Activated naive CD4-positive, alpha-beta T cell treated with anti-CD3 and anti-CD28 coated beads for 36 hours (primary cell): ENCODE measurements at places on chromosomes 3 and 15.

- no peak for DNase-seq
Measured at GRCh38 chr3:154243353-154243752, 80.9 kb downstream of the DHX36 start.

- no peak for DNase-seq
Measured at GRCh38 chr3:134373271-134374104, 759 bp downstream of the AMOTL2 start.

DNA sequence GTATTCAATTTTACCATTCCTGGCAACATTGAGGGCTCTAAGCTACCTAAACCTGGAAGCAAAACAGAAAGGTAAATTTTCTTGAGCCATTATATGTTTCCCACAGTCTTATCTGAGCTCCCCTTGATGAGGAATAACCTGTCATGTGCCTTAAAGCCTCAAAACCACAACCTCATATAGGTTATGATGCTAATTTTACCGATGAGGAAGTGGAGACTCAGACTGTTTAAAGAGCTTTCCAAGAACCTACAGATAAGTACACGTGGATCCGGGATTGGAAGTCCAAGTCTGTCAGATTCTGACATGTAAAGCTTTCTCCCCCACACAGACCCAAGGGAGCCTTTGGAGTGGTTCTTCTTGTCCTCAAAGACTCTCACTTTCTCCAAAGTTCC lies 140.5 kb downstream of the SEMA6D start:
- no peak for DNase-seq

GRCh38 chr15:95636107-95636506 lies 694.4 kb upstream of the NR2F2 start:
- no peak for DNase-seq

DNA sequence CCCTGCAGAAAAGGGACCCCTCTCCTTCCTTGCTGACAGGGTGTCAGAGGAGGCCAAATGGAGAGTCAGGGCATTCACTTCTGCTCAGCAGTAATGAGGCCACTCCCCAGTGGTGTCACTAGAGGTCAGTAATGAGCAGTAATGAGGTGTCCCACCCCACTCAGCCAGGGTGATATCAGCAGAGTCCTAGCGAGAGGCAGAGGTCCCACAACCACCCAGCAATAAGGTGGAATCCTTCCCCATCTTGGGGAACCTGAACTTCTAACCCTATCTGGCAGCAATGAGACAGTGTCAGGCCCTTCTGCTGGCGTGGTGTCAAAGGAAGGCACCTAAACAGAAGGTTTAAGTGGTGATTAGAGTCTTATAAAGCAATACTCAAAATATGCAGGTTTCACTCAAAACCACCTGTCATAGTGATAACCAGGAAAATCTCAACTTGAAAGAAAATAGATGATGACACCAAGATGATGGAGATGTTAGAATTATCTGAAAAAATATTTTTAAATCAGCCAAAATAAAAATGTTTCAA lies 12.9 kb downstream of the OCA2 start:
- peak; percentile 63 for DNase-seq

- no peak for DNase-seq
Measured at GRCh38 chr3:59714066-59714465, 664.2 kb upstream of the CFAP20DC start.

GRCh38 chr3:46537316-46537715 lies 28.8 kb downstream of the LRRC2 start:
- no peak for DNase-seq

DNA sequence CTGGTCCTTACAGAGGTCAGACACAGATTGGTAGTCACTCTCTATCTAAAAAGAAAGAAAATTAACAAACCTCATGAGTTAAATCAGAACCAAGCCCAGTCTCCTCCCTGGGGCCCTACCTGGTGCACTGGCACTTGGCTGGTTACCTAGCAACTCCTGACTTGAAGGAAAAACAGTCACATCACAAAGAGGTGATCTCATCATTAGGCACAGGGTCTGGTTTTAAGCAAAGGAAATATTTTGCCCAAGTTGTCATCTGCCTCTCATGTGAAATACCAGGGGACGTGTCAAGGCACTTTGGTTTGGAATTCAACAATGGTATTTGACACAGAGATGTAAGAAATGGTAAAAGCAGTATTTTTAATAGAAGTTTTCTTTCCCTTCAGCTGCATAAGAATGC lies 47.7 kb upstream of the FMN1 start:
- peak; percentile 37 for DNase-seq

DNA sequence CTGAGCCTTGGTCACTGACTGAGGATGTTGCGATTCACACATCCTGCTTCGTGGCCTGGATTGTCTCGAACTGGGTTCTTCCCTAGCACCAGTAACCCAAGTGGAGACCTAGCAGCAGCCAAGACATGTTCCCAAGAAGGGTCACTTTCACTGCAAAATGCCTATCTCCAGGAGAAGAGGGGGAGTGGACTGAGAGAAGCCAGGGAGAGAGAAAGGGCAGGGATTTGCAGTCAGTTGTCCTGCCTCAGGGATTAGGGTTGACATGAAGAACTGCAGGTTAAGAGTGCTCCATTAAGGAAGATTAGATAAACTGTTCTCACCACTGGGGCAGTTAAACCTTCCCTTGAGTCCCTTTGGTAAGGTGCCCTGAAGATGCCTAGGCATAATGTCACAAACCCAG lies 5.7 kb upstream of the CD276 start:
- DNase-seq = no peak

DNA sequence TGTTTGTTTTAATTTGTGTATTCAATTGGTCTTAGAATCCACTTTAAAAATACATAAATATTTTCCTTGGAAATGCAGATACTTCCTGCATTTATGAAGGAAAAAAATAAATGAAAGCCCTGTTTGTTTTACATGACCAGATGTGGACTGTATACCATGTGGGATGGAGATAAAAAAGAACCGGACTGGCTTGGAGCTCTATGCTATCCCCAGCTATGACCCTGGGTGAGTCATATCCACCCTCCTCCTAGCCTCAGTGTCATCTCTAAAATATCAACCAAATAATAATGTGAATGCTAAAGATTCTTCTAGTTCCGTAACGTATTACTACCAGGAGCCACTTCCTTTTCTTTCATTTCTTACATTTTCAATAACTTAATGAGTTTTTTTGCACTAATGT lies 44.5 kb upstream of the PDZRN3 start:
- no peak for DNase-seq

GRCh38 chr3:72270072-72270681 lies 485.2 kb upstream of the PROK2 start:
- peak; percentile 50 for DNase-seq

GRCh38 chr15:52527911-52528563 lies 643 bp downstream of the MYO5A start:
- peak; percentile 68 for DNase-seq

DNA sequence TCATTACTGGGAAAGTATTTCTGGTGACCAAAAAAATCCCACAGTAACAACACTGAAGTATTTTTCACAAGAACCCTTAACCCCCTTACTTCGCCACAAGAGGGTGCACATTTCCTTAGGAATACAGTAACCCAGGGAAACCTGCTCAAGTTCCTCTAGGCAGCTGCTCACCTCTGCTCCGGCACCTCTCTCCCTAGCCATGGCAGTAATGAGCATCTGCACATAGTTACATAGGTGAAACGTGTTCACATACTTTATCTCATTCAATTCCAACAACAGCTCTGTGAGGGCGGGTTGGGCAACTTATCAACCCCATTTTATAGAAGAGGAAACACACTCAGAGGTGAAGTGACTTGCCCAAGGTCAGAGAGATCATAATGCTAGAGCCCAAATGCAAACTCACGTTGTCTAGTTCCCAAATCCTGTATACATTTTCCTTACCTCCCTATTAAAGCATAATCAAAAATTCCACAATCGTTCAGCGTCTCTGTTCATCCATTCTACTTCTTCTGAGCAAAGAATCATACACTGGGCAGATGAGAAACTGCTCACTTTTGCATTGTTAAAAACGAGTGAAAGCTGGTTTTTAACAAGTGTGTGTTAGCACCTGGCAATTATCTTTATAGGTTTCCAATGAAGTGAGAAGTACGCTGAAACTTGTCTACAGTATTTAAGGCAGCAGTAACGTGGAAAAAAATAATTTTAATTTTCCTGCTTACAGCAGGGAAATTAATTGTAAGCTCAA lies 90.7 kb downstream of the IGF2BP2 start:
- DNase-seq = peak; percentile 50

GRCh38 chr3:47932421-47932820 lies 83.8 kb downstream of the MAP4 start:
- no peak for DNase-seq

- DNase-seq = peak; percentile 26
Measured at GRCh38 chr3:4935347-4935746, 43.9 kb upstream of the BHLHE40 start.

- DNase-seq = no peak
Measured at GRCh38 chr15:98555173-98555515, 93.2 kb upstream of the IGF1R start.

- DNase-seq = no peak
Measured at GRCh38 chr3:17162116-17162515, 277.4 kb downstream of the PLCL2 start.

DNA sequence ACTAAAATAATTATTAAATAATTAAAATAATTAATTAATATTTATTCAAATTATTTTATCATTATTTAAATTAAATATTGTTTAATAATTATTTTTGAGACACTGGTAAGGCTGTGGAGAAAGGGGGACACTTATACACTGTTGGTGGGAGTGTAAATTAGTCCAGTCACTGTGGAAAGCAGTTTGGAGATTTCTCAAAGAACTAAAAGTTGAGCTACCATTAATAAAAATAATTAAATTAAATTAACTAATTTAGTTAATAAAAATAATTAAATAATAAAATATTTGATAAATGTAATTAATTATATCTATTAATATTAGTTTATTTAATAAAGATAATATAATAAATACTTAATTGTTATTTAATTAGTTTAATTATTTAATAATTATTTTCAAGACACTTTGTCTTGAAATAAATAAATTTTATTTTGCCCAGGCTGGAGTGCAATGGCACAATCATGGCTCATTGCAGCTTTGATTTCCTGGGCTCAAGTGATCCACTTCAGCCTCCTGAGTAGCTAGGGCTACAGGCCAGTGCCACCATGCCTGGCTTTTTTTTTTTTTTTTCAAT lies 16.4 kb upstream of the TNIK start:
- DNase-seq = no peak

GRCh38 chr3:38476157-38476756 lies 19.9 kb upstream of the EXOG start:
- DNase-seq = no peak

GRCh38 chr3:78139166-78139565 lies 1099.3 kb downstream of the ROBO2 start:
- no peak for DNase-seq
